Activated naive CD8-positive, alpha-beta T cell treated with anti-CD3 and anti-CD28 coated beads, Interleukin-2, amount 50 U/mL, for 24 hours (primary cell): ENCODE measurements at places on chromosomes 12 and 14.

GRCh38 chr12:119729871-119730270 lies 61.9 kb downstream of the PRKAB1 start:
- no peak for DNase-seq

DNA sequence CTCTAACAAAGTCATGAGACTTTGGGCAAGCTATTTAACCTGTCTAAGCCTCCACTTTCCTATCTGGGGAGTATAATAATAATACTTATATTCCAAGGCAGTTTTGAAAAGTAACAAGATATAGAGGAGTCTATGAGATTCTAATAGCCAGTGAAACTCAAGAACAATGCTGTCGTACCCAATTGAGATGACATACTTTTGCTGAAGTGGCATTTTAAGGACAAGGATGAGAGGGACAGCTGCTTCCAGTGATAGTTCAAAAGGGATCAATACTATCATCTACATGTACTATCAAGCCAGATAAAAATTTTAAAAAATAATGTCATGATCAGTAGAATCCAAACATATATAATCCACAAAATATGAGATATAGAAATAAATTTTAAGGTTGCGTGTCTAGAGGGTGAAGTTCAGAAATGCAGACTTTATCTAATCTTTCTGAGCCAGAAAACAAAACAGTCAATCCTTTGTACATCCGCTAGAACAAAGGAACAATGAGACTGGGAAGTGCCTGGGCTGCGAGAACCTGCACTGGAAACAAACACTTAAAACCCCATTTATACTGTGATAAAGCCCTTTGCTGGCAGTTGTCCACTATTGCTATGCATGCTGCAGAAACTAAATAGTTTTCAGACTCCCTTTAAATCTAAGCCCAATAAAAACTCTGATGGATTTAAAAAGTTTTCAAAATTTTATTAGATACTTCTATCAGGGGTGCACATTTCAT lies 38.6 kb downstream of the PTPRB start:
- DNase-seq, result no peak

GRCh38 chr12:49108958-49109404 lies 1.7 kb downstream of the LMBR1L start:
- DNase-seq, result no peak

DNA sequence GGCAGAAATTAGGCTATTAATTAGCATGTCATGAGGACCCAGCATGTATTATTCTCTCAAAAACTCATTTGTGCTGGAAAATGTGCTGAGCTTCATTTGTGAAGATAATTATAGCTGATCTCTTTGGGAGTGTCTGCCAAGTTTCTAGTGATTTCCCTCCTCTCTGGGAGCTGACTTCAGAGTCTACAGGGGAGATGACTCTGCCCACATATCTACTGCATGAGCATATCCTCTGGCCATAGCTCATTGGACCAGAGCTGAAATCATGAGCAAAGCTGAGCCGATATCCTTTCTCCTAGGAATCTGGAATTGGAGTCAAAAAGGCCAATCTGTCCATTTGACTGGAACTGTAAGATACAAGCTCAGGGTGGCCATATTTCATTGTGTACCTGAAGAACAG lies 5.9 kb downstream of the CCDC198 start:
- no peak for DNase-seq

DNA sequence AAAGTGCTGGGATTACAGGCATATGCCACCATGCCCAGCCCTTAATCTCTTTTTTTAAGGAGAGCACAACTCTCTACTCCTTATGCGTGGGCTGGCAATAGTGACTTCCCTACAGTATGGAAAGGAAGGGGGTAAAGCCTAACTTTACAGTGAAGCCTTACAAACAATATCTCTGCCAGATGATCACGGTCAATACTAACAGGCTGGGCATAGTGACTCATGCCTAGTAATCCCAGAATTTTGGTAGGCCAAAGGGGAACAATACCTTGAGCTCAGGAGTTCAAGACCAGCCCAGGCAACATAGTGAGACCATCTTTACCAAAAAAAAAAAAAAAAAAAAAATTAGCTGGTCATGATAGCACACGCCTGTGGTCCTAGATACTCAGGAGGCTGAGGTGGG lies 5.6 kb downstream of the PYM1 start:
- no peak for DNase-seq

GRCh38 chr12:76387614-76388013 lies 39.4 kb upstream of the BBS10 start:
- DNase-seq, result no peak

GRCh38 chr12:122422730-122423257 lies 325 bp upstream of the CLIP1 start:
- peak; percentile 50 for DNase-seq

GRCh38 chr14:24761141-24761540 lies 127.2 kb upstream of the GZMB start:
- no peak for DNase-seq
